ENCODE measurements at places on chromosomes 11 and 22.

- H3K4me3 ChIP-seq, result no peak overlapping the region
- H3K4me1 ChIP-seq, result no peaks in the 10 kb centered on the region
- H3K27me3 ChIP-seq, result peaks cover 76% of the 10 kb centered on the region
- no peak overlapping the region for H3K27ac ChIP-seq
Measured at GRCh38 chr11:35626501-35626900, 8.2 kb downstream of the FJX1 start.

DNA sequence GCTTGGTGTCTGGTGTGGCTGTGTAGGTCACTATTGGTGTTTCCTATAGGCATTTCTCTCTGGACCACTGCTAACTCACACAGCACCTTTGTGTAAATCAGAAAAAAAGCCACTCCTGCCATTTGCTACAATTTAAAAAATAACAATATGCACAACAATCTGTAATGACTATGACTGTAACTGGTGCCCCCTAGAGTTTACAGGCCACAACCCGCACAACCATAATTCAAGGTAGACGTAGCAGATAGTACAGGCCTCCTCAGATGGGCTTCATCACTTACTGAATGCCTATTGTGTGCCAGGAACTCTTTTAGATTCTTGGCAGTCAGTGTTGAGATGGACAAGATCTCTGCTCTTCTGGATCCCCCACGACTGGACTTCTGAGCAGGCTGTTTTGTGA is 47.7 kb downstream of the SYT9 start:
- no peak overlapping the region for H3K4me3 ChIP-seq
- DNase-seq, result no peak
- no peaks in the 10 kb centered on the region for H3K36me3 ChIP-seq
- H3K4me1 ChIP-seq, result no peaks in the 10 kb centered on the region
- no peak overlapping the region for H3K27ac ChIP-seq

GRCh38 chr11:44591557-44591956 is 26.1 kb downstream of the CD82 start:
- peaks cover 19% of the 10 kb centered on the region for H3K36me3 ChIP-seq
- H3K27ac ChIP-seq, result peak overlapping the region; percentile 78
- DNase-seq, result no peak
- peaks cover 40% of the 10 kb centered on the region for H3K4me1 ChIP-seq
- H3K4me3 ChIP-seq, result no peak overlapping the region

DNA sequence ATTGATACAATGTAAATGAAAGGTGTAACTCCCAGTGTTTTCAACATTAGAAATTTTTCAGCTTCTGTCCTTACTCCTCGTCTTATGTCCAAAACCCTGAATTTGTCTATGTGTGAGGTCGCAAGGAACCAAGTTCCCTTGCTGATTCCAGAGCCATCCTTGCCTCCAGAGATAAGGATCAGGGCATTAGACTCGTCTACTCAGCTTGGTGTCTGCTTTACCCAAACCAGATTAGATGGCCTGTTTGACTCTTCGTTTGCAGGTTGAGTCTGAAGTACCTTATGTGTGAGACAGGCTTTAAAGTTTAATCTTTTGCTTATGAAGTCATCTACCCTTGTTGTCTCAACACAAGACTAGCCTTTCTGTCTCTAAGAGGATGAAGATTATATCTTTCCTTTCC is 55.6 kb downstream of the SPECC1L start:
- no peak for DNase-seq
- H3K4me1 ChIP-seq, result peaks cover 15% of the 10 kb centered on the region
- H3K36me3 ChIP-seq, result no peaks in the 10 kb centered on the region
- no peak overlapping the region for H3K4me3 ChIP-seq
- no peak overlapping the region for H3K27ac ChIP-seq

GRCh38 chr22:46225631-46226030 is 24.5 kb downstream of the CDPF1 start:
- no peaks in the 10 kb centered on the region for H3K27me3 ChIP-seq
- no peak for DNase-seq
- H3K4me1 ChIP-seq, result no peaks in the 10 kb centered on the region
- no peak overlapping the region for H3K27ac ChIP-seq
- no peak overlapping the region for H3K4me3 ChIP-seq
- H3K36me3 ChIP-seq, result peaks cover 14% of the 10 kb centered on the region

DNA sequence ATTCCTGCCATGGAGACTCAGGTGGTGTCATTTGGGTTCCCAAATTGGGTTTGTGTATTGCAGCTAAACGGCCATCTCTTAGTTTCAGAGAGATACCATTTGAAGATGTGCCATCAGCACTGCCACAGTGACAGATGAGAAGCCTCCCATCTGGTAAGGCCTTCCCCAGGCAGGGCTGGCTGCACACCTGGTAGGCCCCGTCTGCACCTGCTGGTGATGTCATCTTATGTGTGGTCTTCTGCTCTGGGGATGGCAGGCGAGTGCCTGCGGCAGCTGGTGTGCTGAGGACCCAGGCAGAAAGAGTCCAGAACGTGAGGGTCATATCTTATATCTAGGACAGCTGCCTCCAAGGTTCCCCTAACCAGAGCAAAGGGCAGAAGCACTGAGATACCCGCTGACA is 100.6 kb downstream of the CSNK2A3 start:
- peaks cover 14% of the 10 kb centered on the region for H3K27me3 ChIP-seq
- no peaks in the 10 kb centered on the region for H3K4me1 ChIP-seq
- no peak overlapping the region for H3K27ac ChIP-seq
- DNase-seq, result no peak
- H3K36me3 ChIP-seq, result no peaks in the 10 kb centered on the region

DNA sequence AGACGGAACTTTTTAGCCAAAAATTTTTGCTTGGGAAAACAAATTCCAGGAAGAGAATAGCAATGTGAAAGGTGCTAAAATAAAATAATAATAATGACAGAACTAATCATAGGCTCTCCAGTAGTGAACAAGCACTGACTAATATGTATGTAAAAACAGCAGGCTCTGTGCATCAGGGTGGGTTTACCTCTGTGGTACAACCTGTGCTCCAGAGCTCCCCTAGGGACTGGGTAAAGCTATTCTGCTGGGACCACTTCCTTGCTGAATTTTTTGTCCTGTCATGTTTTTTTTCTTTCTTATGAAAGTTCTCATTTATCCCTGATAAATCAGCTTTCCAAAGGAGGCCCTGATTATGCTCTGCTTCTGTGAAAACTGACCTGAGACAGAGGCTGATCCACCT is 18.8 kb downstream of the LUZP2 start:
- no peaks in the 10 kb centered on the region for H3K27me3 ChIP-seq
- no peaks in the 10 kb centered on the region for H3K36me3 ChIP-seq
- H3K4me1 ChIP-seq, result no peaks in the 10 kb centered on the region

DNA sequence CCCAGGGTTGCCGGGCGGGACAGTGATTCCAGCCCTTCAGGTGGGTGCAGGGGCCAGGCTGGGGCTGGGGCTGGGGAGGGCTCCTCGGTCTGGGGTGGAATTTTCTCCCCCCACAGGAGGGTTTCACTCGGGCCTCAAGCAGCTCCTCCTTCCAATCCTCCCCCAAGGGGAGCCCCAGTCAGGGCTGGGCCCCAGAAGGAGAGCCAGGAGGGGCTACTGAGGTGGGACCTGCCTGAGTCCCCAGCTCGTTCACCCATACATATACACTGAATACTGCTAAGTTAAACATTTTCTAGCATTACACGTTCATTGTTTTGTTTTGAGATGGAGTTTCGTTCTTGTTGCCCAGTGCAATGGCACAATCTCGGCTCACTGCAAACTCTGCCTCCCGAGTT is 1.5 kb upstream of the CRACR2B start:
- H3K4me1 ChIP-seq, result peaks cover 28% of the 10 kb centered on the region
- peaks cover 20% of the 10 kb centered on the region for H3K27me3 ChIP-seq
- peak overlapping the region; percentile 73 for H3K4me3 ChIP-seq
- H3K27ac ChIP-seq, result no peak overlapping the region
- DNase-seq, result no peak
- no peaks in the 10 kb centered on the region for H3K36me3 ChIP-seq

GRCh38 chr22:22867996-22868715 is 19.5 kb upstream of the IGLL5 start:
- no peak for DNase-seq
- peaks cover 61% of the 10 kb centered on the region for H3K4me1 ChIP-seq
- no peak overlapping the region for H3K4me3 ChIP-seq
- H3K27me3 ChIP-seq, result no peaks in the 10 kb centered on the region
- H3K27ac ChIP-seq, result no peak overlapping the region

GRCh38 chr22:38755155-38755910 is 465 bp downstream of the SUN2 start:
- H3K27me3 ChIP-seq, result no peaks in the 10 kb centered on the region
- peak; percentile 51 for DNase-seq
- H3K4me3 ChIP-seq, result peak overlapping the region; percentile 94
- peaks cover 9% of the 10 kb centered on the region for H3K36me3 ChIP-seq
- peaks cover 64% of the 10 kb centered on the region for H3K4me1 ChIP-seq

- no peak overlapping the region for H3K4me3 ChIP-seq
- no peak for DNase-seq
- no peak overlapping the region for H3K27ac ChIP-seq
- H3K27me3 ChIP-seq, result no peaks in the 10 kb centered on the region
- H3K4me1 ChIP-seq, result no peaks in the 10 kb centered on the region
- H3K36me3 ChIP-seq, result no peaks in the 10 kb centered on the region
Measured at GRCh38 chr11:91005458-91005857, 782.6 kb upstream of the CHORDC1 start.

DNA sequence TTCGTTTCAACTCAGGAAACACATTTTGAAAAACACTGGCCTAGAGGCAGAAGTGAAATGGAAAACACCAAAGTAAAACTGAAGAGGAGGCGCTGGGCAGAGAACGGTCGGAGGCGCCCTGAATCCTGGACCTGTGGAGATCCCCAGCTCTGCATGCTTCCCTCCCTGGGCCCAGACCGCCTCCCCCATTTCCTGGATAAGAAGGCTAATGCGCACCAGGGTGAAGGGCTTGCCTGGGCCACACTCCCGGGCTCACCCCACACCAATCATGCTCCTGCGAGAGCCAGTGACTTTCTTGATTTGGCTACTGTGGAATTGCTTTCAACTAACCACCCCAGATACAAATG is 167.1 kb downstream of the CRYBB2 start:
- no peaks in the 10 kb centered on the region for H3K36me3 ChIP-seq
- no peak overlapping the region for H3K4me3 ChIP-seq
- no peak for DNase-seq
- H3K4me1 ChIP-seq, result peaks cover 51% of the 10 kb centered on the region
- H3K27ac ChIP-seq, result no peak overlapping the region

DNA sequence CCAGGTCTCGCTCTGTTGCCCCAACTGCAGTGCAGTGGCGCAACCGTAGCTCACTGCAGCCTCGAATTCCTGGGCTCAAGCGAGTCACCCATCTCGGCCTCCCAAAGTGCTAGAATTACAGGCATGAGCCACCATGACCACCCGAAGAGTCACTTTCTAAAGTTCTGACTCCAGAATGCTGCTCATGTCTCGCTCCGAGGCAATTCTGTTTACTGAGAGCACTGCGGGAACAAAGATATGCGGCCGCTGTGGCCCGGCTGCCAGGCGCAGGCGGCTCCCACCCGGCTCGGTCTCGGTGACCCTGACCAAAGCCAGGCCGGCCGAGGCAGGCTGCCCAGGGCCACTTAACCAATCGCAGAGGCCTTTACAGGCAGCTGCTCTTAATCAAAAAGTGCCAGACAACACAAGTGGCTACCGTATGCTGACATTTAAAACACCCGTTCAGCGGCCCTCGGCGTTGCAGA is 78.7 kb downstream of the PHF21B start:
- no peak for DNase-seq
- H3K36me3 ChIP-seq, result no peaks in the 10 kb centered on the region
- no peak overlapping the region for H3K4me3 ChIP-seq
- H3K27me3 ChIP-seq, result no peaks in the 10 kb centered on the region

GRCh38 chr11:130211144-130211543 is 51.6 kb downstream of the ST14 start:
- no peaks in the 10 kb centered on the region for H3K36me3 ChIP-seq
- no peak overlapping the region for H3K4me3 ChIP-seq
- no peak overlapping the region for H3K27ac ChIP-seq
- DNase-seq, result no peak
- H3K4me1 ChIP-seq, result peaks cover 7% of the 10 kb centered on the region

DNA sequence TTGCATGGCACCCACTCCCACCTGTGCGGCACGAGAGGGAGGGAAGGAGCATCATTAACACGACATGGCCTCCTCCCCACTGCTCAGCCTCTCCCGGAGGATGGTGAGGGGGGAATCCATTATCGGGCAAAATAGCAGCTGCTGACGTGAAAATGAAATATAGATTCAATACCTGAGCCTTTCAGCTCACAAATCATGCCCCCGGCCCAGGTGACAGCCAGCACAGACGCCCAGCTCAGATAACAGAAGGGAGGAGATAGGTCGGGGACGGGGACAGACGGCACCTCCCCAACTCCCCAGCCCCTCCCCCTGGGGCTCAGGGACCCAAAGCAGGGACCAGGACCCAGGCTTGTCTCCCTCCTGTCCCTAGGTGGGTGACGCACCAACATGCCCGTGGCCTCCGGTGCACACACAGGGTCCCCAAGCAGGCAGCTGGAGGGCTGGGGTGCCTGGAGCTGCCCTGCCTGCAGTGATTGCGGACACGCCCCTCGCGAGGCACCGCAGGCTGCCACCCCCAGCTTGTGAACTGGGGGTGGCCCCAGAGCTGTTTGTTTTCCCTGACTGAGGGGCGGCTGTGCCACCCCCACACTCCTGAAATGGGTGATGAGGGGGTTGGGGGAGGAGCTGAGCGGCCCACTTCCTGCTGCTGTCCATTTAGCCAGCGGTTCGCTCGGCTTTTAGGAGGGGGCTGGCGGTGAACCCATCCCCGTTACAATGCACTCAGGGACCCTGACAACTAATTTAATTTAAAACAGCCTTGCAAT is 31.7 kb downstream of the FLRT1 start:
- H3K27ac ChIP-seq, result no peak overlapping the region
- DNase-seq, result no peak

DNA sequence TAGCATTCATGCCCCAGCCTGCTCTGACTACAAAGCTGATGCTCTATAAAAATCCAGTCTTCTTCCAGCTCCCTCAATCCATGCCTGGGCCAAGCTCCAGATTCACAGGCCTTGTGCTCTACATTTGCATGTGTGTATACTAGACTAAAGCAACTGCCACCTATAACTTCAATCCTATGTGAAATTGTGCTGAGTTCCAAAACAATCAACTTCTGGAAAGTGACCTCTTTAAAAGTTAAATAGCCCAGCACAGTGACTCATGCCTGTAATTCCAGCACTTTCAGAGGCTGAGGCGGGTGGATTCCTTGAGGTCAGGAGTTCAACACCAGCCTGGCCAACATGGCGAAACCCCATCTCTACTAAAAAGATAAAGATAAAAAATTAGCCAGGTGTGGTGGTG is 114.3 kb upstream of the ZC3H12C start:
- no peak overlapping the region for H3K4me3 ChIP-seq
- DNase-seq, result no peak
- peaks cover 53% of the 10 kb centered on the region for H3K27me3 ChIP-seq

DNA sequence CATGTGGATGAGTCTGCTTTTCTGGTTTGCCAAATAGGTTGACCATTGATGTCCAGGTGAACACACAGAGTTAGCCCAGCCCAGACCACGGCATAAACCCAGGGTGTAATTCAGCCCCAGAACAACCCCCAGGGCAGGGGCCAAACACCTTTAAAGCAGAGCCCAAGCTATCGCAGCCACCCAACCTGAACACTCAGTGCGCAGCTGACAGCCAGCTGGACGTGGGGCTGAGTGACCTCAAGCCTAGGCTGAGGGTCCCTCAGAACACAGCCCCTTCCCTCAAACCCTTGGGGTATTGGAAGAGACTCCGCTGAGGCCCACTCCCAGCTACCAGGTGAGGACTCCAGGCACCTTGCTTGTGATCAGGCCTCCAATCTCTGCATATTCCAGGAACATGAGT is 161.5 kb upstream of the NECTIN1 start:
- H3K4me3 ChIP-seq, result no peak overlapping the region
- H3K4me1 ChIP-seq, result peaks cover 7% of the 10 kb centered on the region
- peaks cover 19% of the 10 kb centered on the region for H3K27me3 ChIP-seq
- no peak for DNase-seq

All from naive B cell (primary cell).